ELR (cell line): ENCODE measurements at places on chromosomes 1 and 21.

DNA sequence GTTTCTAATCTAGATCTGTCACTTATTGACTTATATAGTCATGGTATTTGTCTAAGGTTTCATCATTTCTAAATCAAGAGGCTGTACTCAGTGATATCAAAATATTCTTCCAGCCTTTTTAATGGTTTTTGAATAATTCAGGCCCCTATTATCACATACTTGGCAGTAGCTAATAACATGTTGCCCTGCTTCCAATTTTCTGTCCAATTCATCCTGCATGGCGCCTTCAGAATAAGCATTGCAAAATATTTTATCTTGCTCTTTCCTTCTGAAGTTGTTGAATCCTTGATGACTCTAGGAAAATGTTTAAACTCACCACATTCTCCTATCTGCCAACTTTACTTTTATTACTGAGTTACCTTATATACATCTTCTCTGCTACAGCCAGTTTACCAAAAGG is 517.2 kb upstream of the B3GALT2 start:
- DNase-seq: no peak

DNA sequence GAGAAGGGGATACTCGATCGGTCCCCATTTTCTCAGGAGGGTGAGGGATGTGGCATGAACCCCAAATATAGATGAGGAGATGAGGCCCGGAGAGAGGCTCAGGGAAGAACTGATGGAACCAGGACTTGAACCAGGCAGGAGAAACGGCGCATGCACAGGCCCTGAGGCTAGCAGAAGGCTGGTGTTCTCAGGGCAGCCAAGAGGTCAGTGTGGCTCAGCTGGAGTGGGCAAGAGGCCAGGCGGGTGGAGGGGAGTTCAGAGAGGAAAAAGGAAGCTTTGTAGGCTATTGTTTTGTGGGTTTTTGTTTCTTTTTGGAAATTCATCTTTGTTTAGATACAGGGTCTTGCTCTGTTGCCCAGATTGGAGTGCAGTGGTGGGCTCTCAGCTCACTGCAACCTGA is 122.0 kb downstream of the LACTBL1 start:
- DNase-seq: no peak

- DNase-seq: peak; percentile 84
Measured at GRCh38 chr1:207818971-207819451, 67.2 kb downstream of the CD46 start.

DNA sequence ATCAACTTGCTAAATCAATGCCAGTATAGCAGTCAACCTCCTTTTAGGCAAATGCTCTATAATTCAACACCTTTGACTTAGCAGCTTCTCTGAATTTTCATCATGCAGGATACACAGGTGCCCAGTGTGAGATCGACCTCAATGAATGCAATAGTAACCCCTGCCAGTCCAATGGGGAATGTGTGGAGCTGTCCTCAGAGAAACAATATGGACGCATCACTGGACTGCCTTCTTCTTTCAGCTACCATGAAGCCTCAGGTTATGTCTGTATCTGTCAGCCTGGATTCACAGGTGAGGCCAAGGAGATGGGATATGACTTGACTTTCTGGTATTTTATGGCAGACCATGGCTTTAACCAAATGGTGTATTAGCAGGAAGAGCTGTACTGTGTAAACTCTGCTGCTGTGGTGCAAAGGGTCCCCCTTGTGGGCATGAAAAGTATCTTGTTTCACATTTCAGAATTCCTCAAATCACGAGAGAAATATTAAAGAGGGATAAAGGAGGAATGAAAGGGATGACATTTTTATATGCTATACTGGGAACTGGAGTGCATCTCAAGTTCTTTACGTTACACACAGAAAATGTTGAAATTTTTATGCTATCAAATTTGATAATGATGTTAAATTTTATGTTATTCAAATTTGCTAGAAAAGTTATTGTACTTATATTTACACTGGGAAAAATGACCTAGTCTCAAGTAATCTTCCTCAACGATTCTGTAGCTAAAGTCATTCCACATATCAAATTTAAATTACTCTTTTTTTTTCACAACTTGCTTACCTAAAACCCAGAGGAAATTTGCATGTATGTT is 88.9 kb downstream of the CRB1 start:
- peak; percentile 70 for DNase-seq

GRCh38 chr1:20634065-20634593 is 871 bp downstream of the PINK1 start:
- DNase-seq: peak; percentile 19
